Effector CD8-positive, alpha-beta T cell (primary cell): ENCODE measurements at places on chromosomes 7 and 10.
A peak's percentile ranks its signal among the peaks of the same experiment; 100 is the strongest.

- DNase-seq, result no peak
These were observed 261.4 kb downstream of the COBL start for GRCh38 chr7:51055039-51055840.

DNA sequence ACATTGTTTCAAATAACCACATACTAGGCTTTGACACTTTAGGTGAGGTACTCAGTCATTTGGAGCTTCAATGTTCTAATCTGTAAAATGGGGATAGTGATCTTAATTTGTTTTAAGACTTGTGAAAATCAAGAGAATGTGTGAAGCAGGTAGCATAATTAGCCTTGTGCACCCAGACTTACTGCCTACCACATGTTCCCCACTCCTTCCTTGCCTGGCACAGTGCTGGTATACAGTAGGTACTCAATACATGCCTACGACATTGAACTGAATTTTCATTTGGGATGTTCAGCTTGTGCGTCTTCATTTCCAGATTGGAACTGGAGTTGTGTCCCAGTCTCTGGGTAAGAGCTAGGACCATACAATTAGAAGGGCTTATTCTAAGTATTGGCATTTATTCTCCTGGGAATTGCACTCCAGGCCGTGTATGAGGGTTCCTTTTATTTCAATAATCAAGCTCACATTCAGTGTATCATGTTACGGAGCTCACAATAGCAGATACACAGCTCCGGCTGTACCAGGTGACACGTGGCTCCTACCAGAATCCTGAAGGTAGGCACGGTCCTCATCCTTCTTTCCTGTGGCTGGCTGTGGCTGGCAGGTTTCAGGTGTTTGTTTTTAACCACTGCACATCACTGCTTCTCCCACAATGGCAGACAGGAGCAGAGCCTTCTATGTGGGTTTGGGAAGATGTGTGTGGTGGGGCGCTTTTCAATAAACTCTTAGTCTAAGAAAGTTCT is 109.4 kb upstream of the PDCD4 start:
- DNase-seq, result no peak

- no peak for DNase-seq
These were observed 111.1 kb upstream of the AFAP1L2 start for GRCh38 chr10:114515298-114515914.

- no peak for DNase-seq
These were observed 21.9 kb downstream of the MNX1 start for GRCh38 chr7:156988343-156989185.

DNA sequence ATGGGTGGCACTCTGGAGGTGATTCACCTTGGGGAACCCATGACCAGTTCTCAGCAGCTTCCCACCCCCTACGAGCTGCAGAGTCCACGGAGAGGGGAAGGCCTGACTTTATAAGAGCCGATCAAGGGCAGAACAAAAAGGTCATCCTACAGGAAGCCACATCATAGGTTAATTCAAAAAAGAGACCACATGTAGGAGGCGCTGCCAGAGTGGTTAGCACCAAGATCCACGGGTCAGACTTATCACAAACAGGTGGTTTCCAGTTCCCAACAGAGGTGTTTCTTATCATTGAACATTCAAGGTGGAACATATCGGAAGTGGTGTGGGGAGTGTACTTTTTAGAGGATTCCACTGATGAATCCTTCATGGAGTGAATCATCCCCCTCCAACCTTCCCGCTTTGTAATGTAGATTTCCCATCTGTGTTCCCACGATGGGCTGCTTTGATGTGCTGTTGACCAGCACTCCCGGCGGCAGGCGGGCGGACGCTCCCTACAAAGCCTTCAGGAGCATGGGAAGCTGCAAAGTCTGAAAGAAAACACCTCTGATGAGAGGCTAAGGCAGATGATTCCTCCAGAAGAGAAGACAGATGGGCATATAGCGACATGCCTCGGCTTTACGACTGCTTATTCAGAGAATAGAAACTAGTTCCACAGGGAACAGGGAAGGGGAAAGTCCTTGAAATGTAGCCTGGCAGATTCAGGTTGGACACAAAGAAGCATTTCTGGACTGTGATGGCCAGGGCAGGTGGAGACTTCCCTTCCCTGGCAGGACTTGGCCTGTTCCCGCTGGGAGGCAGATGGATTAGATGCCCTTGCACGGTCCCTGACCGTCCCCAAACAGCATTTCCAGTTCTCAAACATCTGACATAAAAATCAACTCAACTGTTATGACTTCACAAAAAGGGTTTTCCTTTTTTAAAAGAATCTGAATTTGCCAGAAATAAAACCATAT is 66.5 kb downstream of the AFAP1L2 start:
- DNase-seq, result no peak

DNA sequence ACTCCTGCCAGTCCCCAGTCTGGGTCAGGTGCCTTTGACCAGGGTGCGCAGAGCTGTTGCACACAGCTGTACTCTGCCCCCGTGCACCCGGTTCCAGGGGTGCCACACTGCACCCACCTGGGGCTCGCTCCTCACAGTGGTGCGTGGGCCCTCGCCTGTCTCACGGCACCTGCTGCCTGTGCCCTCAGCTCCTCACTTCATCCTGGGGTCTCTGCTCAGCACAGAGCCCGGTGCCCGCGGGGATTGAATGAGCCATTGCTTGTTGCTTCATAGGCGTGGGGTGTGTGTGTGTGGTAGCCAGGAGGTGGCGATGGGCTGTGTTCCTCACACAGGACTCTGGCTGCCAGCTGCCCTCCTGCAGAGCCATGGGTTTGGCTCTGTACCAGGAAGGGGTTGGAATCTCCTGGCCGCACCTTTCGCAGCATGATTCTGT is 18.5 kb downstream of the EIF3B start:
- DNase-seq, result no peak

- no peak for DNase-seq
These were observed 29.2 kb downstream of the COA1 start for GRCh38 chr7:43700059-43700501.

DNA sequence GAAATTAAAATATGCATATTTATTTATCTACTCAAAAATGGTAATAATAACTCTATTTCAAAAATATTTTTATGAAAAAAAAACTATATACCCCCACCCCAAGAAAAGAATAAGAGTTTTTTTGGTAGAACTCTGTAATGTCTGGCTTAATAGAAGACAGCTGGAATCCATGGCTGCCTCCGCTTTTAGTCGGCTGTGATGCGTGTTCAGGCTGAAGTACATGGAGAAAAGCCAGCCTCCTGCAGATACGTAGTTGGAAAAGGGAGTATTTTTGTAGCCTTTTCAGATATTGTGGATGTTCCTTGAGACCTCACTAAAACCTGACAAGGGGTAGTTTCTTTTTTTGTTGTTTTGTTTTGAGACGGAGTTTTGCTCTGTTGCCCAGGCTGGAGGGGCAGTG is 10.0 kb downstream of the FOXK1 start:
- DNase-seq, result no peak

GRCh38 chr10:70265032-70265689 is 18.6 kb downstream of the NPFFR1 start:
- DNase-seq, result no peak

- DNase-seq, result no peak
These were observed 64.2 kb upstream of the DNAJB6 start for GRCh38 chr7:157272351-157273207.

- DNase-seq, result no peak
These were observed 11.6 kb upstream of the BNIP3 start for GRCh38 chr10:131993275-131993674.

DNA sequence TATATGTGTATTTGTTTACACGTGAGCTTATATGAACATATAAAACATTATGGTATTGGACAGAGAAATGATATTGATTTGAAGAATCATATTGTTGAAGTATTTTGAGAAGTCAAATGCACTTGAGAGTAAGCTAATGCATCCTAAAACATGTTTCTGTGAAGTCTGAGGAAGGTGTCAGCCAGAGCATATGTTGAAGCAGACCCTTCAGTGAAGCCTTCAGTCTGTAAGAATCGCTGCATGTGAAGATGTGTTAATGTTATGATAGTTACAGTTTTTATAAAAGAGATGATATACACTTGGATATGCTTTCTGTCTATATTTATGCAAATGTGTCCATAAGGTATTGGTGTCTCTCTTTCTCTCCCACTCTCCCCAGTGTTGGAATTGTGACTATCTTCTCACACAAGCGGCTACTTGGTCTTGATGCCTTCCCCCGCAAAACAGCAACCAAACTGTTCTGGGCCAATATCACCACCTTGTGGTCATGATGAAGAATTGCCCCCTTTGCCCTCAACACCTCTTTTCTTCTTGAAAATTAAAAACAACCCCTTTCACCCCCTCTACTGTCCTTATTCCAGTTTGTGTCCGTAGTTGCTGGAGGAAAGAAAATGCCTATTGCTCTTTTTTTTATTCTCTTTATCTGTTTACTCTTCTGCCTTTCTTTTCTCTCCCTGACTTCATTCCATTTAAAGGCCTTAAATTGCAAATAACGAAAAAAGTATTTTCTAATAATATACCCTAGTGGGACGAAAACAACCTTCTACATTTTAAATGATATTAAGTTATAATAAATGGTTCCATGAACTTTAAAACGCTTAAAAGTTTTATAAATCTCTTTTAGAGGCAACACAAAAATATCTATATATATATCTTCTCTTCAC is 64.9 kb downstream of the IKZF1 start:
- peak; percentile 38 for DNase-seq

- DNase-seq, result peak; percentile 5
These were observed at the start of gene PRKAR1B for GRCh38 chr7:727104-727805. TSS of gene PRKAR1B (minus strand) at chr7:727281. CDS start at chr7:711505, 15,776 bp downstream.

DNA sequence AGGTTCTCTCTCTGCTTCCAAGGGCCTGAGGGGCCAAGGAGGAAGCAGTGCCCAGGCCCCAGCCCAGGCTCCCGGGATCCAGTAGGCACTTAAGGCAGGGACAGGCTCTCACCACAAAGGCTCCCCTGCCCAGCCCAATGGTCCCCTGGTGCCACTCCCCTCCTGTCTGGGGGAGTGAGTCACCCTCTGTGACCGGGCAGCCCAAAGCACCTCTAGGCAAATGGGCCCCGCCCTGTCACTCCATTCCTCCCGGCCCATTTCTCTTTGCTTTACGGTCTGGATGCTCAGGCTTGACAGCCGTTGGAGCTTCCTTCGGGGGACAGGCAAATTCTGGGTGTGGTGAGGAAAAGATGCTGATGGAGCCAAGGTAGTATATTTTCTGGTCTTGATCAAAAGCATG is at the start of gene CALHM3:
TSS of gene CALHM3 (minus strand) at position 106 of the 400 bp plus-strand sequence. CDS start 208 bp downstream, outside the sequence.
- DNase-seq, result no peak

DNA sequence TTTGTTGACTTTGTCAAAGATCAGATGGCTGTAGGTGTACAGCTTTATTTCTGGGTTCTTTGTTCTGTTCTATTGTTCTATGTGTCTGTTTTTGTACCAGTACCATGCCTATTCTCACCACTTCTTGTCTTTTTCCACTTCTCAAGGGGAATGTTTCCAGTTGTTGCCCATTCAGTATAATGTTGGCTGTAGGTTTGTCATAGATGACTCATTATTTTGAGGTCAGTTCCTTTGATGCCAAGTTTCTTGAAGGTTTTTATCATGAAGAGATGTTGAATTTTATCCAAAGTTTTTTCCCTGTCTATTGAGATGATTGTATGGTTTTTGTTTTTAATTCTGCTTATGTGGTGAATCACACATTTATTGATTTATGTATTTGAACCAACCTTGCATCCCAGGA is 216.7 kb upstream of the RNF32 start:
- DNase-seq, result no peak

DNA sequence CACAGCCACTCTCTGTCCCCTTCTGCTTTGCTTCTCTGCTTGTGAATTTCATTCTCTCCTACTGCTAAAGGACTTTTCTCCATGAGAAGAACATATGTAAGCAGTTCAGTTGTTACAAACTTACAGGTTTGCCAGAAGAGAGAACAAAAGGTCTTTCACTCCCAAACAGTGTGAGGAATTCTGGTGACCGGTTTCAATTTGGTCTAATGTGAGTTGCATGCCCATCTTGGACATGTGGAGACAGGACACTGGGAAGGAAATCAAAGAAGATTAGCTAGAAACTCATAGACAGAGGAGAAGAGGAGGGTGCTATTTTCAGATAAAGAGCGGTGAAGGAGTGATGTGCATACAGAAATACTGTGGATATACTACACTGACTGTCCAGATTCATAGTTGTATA is 209.5 kb upstream of the INHBA start:
- DNase-seq, result no peak

GRCh38 chr10:89305766-89306433 is 4.1 kb downstream of the IFIT2 start:
- no peak for DNase-seq

GRCh38 chr7:145903658-145904057 is 212.9 kb upstream of the CNTNAP2 start:
- DNase-seq, result no peak

- no peak for DNase-seq
These were observed 16.4 kb downstream of the UCN3 start for GRCh38 chr10:5381187-5381586.

DNA sequence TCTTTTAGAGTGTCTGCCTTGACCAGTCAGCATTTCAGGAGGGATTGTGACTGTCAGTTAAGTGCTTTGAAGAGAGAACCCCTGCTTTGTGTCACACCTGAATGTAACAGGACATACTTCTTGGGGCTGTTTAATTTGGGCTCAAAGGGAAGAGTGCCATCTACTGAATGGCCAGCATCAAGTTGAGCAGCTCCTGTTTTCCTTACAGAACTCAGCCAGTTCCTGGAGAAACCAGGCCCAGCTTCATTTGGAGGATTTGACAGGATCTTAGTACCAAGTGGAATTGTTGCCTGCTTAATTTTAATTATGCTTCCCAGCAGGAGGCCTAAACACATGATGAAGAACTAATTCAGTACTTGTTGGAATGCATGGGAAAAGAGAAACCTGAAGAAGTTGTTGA is 8.3 kb downstream of the ADD3 start:
- no peak for DNase-seq

DNA sequence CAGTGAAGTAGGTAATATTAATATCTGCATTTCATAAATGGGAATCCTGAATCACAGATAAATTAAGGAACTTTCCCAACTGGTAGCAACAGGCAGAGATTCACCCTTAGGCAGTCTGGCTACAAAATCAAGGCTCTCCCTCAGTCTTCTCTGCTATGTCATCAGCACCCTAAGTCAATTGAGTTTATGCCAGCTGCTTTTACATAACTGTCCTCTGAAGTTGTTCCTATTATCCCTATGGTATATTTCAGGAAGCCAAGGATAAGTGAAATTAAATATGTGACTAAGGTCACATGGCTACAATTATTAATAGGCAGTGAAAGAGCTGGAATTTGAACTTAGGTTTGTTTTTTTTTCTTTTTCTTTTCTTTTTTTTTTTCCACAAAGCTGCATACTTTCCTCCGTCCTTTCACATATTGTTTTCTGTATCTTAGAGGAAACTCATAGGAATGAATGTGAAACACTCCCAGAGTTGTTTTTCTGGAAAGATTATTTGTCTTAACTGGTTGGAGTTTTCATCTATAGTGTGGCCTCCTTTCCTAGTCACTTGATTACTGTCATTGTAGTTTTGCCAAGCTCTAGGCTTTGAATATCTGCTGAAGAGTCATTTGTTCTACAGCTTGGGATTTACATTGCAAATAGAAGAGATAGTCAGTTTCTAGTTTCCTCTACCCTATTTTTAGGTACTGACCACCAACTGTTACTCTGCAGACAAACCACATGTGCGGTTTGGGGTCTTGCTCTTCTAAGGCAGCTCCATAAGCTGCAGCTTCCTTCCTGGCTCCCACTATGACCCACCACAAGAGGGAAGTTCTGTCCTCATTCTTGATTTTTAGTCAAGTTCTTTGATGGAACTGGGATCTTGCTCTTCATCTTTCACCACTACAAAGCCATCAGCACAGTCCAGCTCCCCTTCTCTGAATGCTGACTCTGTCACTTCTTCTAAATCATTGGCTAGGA is 338.0 kb upstream of the KIAA1217 start:
- no peak for DNase-seq

GRCh38 chr10:113042868-113043267 is 92.8 kb downstream of the TCF7L2 start:
- DNase-seq, result no peak

- DNase-seq, result no peak
These were observed 23.4 kb downstream of the AIFM2 start for GRCh38 chr10:70109064-70109729.
